Caudate nucleus (tissue), 63 donors: ENCODE measurements at places on chromosomes 1 and 21.
A peak's percentile ranks its signal among the peaks of the same experiment; 100 is the strongest.

DNA sequence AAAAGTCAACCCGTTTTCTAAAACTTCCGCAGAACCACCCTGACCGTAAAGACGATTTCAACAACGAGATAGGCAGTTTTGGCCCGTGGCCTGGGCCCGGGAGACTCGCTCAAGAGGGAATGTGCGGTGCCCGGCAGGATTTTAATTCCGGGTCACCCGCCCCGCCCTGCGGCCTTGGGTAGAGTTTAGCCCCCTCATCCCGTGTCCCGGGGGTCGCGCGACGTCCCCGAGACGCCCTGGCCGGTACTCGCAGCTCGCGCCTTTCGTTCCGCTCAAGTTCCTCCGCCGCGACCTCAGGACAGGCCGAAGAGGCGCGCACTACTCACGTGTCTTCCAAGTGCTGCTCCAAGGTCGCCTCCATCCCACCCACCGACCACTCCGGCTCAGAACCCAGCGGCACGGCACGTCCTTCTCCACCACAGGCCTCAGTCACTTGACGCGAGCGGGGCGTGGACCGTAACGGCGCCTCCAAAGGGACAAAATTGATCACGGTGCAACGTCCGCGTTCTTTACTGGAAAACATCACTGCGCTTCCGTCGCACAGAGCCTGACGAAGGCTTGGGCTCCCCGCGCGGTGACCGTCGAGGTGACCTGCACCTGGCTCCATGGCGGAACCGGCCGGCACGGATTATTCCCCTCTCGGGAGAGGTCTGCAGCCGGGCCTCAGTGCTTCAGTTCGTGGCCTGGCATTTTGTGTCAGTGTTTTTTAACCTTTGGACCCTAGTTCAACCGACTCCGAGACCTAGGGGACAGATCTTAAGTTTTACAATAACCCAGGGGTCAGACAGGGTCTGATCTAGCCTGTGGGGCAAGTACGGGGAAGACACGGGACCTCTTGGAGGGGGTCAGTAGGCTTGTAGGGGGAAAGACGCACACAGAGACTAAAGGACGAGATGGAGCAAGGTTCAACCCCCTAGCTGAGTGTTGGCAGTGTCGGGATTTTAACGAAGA, at the start of gene LAMTOR5:
Gene LAMTOR5, minus strand, starts transcription at position 435 of the 951 bp plus-strand sequence. Its CDS starts 74 bp downstream, at position 361.
- peak; percentile 87 for DNase-seq

DNA sequence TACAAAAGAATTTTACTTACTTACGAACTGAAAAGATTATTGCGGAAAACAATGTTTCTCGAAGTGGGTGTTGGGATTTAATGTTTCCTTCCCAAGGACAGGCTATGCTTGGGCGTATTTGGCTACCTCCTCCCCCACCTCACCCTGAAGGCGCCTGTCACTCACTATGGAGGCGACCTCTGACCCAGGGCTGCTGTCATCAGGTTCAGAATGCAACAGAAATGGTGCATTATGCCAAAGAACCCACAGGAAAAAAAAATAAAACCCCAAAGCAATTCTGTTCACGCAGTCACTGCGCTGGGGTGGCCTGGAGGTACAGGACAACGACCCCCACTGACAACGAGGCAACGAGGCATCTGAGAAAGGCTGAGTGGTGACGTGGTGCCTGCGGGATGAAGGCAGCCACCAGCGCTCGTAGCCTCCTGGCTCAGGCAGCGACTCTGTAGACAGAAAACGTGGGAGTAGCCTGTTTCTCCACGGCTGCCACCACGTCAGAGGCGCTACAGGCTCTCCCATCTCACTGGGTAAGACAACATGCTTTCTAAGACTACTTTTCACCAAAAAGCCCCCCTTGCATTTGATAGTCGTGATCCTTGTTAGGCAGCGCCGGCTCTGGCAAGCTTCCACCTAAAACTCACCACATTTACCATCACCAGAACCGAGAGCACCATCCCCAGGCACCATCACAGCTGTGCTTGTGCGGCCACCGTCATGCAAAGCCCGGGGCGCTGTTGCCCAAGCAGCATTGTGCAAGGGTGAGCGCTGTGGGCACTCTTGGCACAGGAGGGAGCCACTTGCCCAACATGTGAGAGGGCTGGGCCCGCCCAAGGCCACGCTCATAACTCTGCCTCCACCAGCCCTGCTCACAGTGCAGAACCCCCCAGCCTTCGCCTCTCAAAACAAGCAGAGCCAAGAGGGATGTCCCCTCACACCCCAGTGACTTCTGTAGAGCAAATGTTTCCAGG, 14.3 kb downstream of the NADK start:
- peak; percentile 57 for DNase-seq

DNA sequence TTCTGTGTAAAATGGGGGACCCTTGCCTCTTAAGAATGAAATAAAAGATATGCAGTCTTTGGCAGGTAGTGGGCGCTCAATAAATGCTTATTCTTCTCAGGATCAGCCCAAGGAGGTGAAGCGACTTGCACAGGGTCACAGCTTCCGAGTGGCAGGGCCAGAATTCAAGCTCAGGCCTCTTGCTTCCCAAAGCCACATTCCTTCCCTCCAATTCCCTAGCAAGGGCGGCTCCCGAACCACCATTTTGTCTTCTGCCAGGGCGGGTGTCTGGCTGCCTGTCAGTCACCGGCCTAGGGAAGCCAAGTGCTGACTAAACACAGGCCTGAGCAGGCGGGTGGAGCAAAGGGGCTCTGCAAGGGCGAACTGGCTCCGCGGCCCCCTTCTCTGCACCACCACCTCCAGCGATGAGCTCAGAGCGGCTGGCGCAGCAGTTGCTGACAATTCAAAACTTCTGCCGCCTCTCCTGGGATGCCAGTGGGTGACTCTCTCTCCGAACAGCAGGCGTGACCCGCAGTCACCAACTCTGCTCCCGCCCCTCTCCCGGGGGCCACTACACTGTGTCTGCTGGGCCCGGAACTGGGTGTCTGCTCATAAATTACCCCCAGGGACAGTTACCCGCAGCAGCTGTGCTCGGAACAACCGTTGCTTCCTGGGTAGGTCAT, 10.8 kb downstream of the GPR3 start:
- DNase-seq = no peak

GRCh38 chr1:151721788-151722510, 627 bp downstream of the RIIAD1 start:
- no peak for DNase-seq

- peak; percentile 28 for DNase-seq
These were observed 834 bp upstream of the ELF3 start for GRCh38 chr1:202009326-202010179.

DNA sequence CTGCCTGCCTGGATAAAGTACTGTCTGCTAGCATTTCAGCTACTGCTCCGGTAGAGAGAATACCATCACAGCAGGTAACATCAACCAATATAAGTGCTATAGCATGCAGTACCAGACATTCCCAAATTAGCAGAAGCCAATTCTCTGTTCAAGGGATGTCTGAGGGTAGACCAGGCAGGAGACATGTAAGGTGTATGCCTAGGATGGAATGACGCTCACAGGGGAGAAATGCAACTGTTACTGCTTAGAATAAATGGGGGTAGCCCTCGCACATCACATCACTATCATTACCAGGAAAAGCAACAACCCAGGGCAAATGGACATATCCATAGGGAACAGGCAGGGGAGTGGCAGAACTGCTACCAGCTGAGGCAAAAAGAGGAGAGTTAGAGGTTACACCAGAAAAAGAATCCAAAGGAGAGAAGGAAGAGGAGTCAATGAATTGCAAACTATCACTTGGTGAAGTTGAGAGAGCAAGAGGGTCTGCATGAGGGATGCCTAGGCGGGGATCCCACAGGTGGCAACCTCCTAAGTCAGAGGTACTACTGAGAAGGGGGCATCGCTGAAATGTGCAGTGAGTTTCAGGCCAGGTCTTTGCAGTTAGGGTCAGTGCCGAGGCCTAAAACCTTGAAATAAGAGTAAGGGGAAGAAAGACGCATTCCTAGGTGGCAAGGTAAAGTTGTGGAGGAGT, 1.1 kb downstream of the UBE2Q1 start:
- no peak for DNase-seq

DNA sequence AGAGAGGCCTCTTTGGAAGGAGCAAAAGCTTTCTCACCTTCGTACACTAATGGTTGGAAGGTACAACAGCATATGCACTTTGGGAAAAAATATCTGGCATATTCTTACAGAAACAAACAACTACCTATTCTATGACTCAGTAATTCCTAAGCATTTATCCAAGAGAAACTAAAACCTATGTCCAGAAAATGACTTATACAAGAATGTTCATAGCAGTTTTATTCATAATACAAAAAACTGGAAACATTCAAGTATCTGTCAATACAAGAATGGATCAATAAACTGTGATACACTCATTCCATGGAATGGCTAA, 8.2 kb downstream of the NBPF1 start:
- DNase-seq = no peak

DNA sequence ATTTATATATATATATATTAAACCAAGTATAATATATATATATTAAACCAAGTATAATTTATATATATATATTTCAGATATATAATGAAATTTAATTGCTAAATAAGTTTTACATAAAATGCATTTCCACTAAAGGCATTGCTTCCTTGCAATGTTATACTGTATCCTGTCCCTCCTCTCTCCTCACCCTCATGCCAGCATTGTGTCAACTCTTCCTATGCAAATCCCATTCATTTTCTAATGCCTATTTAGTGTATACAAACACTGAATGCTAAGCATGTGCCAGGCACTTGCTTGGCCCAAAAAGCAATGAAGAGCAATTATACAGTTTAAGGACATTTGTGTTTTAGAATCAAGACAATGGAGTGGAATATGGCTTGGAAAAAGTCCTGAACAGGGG, 71.7 kb upstream of the PRMT6 start:
- no peak for DNase-seq

DNA sequence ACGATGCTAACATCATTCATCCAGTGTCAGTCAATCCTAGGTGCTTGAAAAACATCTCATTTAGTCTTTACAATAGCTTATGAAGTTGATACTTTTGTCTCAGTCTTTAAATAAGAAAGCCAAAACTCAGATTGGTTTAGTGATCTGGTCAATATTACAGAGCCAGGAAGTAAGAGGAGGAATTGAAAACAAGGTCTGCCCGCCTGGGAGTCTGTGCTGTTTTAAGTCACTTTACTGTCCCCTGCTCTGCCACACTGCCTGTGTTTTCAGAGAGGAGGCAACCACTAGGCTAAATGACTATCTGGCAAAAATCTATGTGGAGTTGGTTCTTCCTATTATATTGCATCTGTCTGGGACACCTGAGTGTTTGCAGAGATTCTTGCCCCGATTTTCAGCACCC, 62.3 kb downstream of the ST6GALNAC3 start:
- no peak for DNase-seq

GRCh38 chr1:70509996-70510876, 99.2 kb downstream of the CTH start:
- no peak for DNase-seq

GRCh38 chr1:923131-923990, at the start of gene SAMD11:
Gene SAMD11, plus strand, starts transcription at chr1:923923. Its CDS starts 509 bp downstream, at chr1:924432.
- DNase-seq = no peak

DNA sequence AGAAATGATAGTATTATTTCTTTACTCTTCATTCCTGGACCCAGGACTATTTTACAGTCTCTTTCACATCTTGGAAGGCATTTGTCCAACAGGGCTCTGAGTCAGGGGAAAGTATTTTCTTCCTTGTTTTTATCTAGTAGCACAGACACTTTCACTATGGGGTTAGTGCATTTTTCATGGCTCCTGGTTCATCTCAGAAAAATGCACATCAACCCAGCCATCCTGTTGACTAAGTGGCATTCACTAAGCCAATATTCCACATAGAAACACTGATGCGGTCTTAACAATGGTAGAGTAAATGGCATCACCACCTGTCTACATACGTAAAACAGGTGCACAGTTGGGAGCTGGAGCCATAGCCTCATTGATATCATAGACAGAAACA, 87.4 kb upstream of the C1orf21 start:
- DNase-seq = no peak

- DNase-seq = no peak
These were observed 405.5 kb upstream of the ADAMTS5 start for GRCh38 chr21:27372381-27372780.

DNA sequence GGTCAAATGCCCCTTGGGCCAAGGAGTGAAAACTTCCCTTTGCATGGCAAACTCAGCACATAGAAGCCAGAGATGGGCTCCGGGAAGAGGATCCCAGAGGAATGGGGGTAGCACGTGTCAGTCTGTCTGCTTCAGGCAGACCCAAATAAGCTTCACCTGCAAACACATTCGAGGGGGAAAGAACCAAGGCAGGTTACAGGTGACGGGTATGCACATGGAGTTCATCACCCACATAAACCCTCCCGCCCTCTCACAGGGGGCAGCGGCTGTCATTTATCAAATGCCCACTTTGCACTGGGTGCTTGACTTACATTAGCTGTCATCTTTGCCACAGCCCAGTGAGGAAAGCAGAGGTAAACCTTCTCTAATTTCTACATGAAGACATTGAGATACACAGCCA, 73.0 kb upstream of the TLR5 start:
- DNase-seq = no peak

- DNase-seq = no peak
These were observed 47.4 kb downstream of the S100B start for GRCh38 chr21:46557469-46557868.

GRCh38 chr1:7019510-7019909, 234.3 kb downstream of the CAMTA1 start:
- DNase-seq = no peak

- DNase-seq = no peak
These were observed at the start of gene IFNGR2 for GRCh38 chr21:33403128-33403785. Gene IFNGR2, plus strand, starts transcription at chr21:33403413. Its CDS starts 131 bp downstream, at chr21:33403544.

GRCh38 chr1:211635597-211636205, 39.7 kb downstream of the NEK2 start:
- no peak for DNase-seq

- DNase-seq = no peak
These were observed 243.5 kb downstream of the TGFB2 start for GRCh38 chr1:218588540-218589172.

DNA sequence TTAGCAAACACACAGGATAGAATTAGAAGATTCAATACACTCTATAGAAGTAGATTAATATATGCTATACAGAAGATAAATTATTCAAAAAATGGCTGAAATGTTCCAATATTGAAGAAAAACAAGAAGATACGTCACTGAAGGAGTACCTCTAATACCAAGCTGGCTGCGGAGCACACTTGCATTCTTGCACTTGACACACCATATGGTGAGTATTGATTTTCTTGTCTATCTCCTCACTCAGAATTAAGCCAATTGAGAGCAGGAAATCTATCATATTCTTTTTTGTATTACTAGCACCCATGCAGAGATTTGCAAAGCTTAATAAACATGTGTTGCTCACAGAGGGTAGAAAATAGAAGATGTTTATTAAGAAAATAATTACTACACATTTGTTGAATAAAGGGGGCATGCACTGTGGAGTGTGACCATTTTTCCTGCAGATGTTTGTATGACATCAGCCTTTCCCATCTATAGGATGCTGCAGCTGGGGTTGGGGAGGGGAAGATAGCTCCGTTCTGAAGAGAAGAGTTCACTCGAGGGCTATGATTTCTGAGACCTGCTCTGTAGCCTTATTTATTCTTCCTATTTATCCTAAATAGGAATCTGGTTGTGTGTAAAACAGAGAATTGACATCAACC, 318.1 kb downstream of the HHIPL2 start:
- no peak for DNase-seq
